LHCN-M2 (cell line): ENCODE measurements at places on chromosomes 5 and 9. TPM values are rescaled to one million over a fixed set of nuclear protein-coding genes. Genes with fewer than 3 reads are reported as not detected.

The SLC31A1 gene
- total RNA-seq = 15.1 and 15.8 TPM in 2 replicates

The BARX1 gene
- total RNA-seq = not detected in 2 replicates

The IL4 gene
- total RNA-seq = not detected in 2 replicates

The DNAJA1 gene
- total RNA-seq = 179 and 196 TPM in 2 replicates

The OBP2B gene
- total RNA-seq = not detected in 2 replicates

The PRR16 gene
- total RNA-seq = 30.3 and 34.1 TPM in 2 replicates

The TAF11L7 gene
- not detected in 2 replicates for total RNA-seq

The ADAMTS16 gene
- total RNA-seq = 1.6 and 2.6 TPM in 2 replicates

The LOX gene
- total RNA-seq = 19.5 and 26.4 TPM in 2 replicates

The UBE2QL1 gene
- total RNA-seq = not detected in 2 replicates

The NPDC1 gene
- 5.3 and 5.5 TPM in 2 replicates for total RNA-seq

DNA sequence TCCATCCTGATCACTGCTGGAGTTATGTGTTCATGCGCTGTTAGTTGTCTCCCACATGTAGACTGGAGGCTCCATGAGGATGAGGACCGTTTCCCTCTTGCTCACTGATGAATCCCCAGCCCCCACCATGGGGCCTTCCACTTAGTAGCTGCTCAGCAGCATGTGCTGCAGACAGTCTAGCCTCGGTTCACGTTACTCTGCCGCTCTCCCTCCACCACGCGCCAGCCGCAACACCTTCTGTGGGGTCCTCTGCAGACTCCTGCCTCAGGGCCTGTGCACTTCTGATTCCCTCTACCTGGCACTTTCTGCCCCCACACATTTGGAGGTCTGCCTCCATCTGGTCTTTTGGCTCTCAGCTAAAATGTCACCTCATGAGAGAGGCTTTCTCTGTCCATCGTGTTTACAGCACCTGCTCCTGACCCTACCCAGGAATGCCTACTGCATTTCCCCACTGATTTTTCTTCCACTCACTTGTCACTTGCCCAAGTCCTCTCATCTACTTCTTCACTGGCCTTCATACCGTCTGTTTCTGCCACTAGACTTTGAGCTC lies 36.3 kb downstream of the STK10 start:
- DNase-seq = no peak

- no peak for DNase-seq
Measured at GRCh38 chr9:116777116-116777515, 90.0 kb downstream of the TRIM32 start.

DNA sequence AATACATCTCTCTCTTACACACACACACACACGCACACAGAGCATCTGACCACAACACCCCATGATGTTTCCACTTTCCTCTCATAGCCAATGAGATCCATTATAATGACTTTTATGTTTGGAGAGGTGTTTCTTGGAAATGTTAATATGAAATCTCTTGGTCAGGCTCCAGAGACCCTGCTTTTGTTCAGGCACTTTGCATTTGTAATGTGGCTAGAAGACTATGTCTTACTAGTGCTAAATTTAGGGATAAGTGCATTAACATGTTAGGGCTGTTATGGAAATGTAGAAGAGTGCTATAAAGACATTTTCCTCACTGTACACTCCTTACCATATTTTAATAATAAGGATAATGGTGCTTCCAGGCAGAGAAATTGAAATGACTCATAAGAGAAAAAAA lies 3.8 kb downstream of the CDH9 start:
- DNase-seq = no peak

GRCh38 chr5:123116757-123117156 lies 27.7 kb downstream of the PRDM6 start:
- no peak for DNase-seq

DNA sequence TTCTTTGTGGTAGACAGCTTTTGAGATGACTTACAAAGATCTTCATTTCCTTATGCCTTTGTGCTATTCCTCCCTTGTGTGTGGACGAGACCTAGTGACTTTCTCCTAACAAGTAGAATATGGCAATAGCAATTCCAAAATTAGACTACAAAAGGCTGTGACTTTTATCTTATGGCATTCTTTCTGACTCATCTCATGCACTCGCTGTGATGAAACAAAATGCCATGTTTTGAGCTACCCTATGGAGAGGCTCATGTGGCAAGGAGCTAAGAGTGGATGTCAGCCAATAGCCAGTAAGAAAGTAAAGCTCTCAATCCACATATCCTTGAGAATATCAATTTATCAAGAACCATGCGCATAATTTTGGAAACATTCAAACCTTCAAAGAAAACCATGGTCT lies 380.5 kb upstream of the SMC2 start:
- DNase-seq = no peak

DNA sequence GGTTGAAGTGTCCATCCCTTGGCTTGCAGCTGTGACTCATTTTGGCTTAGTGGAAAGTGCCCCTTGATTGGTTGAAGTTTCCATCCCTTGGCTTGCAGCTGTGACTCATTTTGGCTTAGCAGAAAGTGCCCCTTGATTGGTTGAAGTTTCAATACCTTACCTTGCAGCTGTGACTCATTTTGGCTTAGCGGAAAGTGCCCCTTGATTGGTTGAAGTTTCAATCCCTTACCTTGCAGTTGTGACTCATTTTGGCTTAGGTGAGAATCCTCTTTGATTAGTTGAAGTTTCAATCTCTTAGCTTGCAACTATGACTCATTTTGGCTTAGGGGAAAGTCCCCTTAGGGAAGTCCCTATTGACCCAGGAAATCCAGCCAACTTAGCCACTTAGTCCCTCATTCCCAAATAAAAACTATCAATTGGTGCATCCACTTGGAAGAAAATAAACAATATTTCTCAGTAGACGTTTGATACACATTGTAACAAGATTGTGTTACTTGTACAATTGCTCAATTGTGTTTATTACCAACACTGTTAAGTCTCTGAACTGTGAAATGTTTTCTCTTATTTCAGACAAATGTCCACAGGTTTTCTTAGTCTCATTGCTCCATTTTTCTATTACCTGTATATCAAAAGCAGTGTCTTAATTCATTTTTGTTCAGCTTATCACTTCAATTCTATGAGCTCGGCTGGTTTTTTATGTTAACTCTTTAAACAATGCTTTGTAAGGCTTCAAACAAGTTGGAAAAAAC lies 2308.8 kb upstream of the ACO1 start:
- peak; percentile 33 for DNase-seq

DNA sequence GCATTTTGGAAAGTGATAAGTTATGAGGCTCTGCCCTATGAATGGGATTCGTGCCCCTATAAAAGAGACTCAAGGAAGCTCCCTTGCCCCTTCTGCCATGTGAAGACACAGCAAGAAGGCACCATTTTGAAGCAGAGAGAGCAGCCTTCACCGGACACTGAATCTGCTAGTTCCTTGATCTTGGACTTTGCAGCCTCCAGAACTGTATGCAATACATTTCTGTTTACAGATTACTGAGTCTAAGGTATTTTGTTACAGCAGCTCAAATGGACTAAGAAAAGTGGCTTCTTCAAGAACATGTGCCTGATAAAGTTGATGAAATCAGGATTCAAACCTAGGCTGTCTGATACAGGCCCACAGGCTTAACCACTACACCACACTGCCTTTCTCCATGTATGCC lies 131.6 kb upstream of the MAP3K1 start:
- DNase-seq = no peak

DNA sequence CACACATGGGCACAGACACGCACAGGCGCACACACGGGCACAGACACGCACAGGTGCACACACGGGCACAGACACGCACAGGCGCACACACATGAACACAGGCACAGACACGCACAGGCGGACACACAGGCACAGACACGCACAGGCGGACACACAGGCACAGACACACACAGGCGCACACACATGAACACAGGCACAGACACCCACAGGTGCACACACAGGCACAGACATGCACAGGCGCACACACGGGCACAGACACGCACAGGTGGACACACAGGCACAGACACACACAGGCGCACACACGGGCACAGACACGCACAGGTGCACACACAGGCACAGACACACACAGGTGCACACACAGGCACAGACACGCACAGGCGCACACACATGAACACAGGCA lies 312.8 kb upstream of the IRX1 start:
- DNase-seq = no peak

GRCh38 chr5:123585871-123586270 lies 73.9 kb downstream of the CSNK1G3 start:
- no peak for DNase-seq

DNA sequence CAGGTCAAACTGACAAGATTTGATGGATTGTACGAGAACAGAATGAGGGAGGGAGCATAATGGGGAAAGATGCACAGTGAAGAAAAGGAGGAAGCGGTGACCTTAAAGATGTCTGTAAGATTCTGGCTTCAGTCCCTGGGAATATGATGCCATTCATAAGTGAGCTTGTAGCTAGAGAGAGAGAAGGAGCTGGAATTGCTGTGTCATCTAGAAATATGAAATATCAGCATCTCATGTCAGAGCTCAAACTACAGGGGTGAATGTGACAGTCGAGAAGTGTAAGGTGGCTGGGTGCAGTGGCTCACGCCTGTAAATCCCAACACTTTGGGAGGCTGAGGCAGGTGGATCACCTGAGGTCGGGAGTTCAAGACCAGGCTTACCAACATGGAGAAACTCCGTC lies 24.0 kb upstream of the WHRN start:
- DNase-seq = no peak

DNA sequence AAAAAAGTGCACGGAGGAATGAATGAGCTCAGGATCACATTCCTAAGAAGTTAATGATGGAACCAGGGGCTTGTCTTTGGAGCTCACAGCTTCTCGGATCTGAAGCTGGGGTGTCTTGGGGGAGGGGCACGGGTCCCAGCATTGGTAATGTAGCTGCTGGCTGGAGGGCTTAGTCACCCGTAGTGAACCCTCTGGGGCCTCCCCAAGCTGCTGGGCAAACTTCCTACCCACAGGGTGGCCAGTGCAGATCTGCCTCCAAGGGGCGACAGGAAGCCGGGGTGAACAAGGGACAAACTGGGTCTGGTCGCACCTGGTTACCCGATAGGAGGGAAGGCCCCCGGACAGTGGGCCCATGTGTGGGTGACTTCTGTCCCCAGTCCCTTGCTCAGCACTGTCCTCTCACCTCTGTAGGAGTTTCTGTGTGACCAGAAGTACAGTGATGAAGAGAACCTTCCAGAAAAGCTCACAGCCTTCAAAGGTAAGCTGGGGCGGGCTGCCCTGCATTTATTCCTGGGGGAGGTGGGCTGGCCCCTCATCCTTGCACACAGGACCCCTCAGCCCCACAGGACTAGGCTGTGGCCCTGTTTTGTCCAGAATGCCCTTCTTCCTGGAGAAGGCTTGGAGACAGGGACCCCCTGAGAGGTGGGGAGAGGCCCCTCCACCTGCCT lies 14.1 kb upstream of the NUP214 start:
- DNase-seq = no peak

DNA sequence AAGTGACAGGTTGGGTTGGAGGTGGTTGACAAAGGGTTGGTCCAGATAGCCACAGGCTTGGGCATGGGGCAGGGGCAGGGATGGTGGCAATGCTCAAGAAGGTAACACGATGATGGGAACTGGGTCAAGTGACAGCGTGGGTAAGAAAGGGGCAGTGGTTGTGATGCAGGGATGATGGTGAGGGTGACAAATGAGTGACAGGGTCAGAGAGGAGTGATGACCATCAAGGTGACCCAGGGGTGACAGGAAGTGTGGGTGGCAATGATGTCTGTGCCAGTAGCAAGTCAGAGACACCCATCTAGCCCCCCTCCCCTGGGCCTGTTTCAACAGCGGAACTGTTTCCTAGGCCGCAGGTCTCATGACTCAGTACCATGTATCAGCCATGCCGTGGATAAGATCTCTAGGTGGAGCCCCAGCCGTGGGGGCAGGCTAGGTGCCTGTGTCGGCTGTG lies 20.5 kb downstream of the AQP3 start:
- no peak for DNase-seq

- no peak for DNase-seq
Measured at GRCh38 chr9:131335368-131335755, 45.8 kb downstream of the PLPP7 start.

GRCh38 chr5:61569353-61569752 lies 237.3 kb downstream of the ZSWIM6 start:
- DNase-seq = no peak

GRCh38 chr9:137167277-137167746 lies 2.5 kb downstream of the LRRC26 start:
- no peak for DNase-seq

GRCh38 chr5:139646912-139647505 lies 1.1 kb upstream of the CXXC5 start:
- no peak for DNase-seq

GRCh38 chr5:135878156-135878620 lies 17.5 kb downstream of the IL9 start:
- DNase-seq = no peak

- DNase-seq = no peak
Measured at GRCh38 chr9:127051881-127052595, 70.4 kb downstream of the ANGPTL2 start.

GRCh38 chr9:86410281-86410680 lies 56.1 kb upstream of the TUT7 start:
- no peak for DNase-seq

GRCh38 chr9:26066237-26066636 lies 388.0 kb upstream of the TUSC1 start:
- DNase-seq = no peak

DNA sequence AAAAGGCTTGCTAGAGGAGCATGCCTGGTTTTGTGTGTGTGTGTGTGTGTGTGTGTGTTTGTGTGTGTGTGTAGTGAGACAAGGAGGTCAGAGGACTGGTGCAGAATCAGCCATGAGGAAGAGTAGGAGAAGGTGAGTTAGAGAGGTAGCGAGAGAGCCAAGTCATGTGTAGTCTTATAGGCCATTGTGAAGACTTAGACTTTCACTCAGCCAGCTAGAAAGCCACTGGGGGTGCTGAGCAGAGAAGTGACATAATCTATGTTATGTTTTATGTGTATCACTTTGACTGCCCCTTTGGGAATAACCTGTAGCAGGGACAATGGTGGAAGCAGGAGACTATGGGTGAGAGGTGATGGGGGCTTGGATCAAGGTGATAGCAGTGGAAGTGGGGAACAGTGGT lies 180.5 kb upstream of the CLINT1 start:
- DNase-seq = no peak

GRCh38 chr5:106907979-106908378 lies 762.8 kb downstream of the EFNA5 start:
- DNase-seq = no peak

GRCh38 chr5:157594257-157594656 lies 18.7 kb upstream of the ADAM19 start:
- DNase-seq = peak; percentile 37

DNA sequence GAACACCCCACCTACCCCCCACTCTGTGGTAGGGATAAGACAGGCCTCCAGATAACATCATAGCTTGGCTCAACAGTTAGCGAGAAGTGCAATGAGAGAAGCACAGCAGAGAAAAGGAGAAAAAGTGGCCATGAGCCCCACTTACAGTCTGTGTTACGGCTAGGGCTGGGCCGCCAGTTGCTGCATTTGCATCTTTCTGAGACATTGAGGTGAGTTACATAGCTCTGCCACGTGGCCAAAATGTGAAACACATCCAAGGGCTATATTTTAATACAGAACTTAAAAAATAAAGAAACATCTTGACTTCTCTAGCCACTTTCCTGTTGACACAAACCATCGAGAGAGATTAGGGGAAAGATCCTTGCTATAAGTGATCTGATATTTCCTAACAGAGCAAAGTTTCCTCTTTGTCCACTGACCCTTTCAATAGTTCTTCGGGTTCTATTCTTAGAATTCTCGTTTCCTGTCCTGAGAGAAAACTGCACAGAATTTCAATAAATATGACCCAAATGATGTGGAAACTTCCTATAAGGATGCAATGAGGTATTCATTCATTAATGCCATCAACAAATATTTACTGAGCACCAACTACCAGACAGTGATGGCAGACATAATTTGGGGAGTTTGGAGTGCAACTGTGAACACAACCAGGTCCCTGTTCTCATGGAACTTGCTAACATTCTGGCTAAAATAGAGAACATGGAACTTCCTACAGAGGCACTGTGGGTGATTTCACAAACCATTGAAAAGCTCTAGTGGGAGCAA lies 3.2 kb upstream of the TLE4 start:
- DNase-seq = no peak
